ENCODE measurements at places on chromosomes 7 and 10.
A peak's percentile ranks its signal among the peaks of the same experiment; 100 is the strongest.

DNA sequence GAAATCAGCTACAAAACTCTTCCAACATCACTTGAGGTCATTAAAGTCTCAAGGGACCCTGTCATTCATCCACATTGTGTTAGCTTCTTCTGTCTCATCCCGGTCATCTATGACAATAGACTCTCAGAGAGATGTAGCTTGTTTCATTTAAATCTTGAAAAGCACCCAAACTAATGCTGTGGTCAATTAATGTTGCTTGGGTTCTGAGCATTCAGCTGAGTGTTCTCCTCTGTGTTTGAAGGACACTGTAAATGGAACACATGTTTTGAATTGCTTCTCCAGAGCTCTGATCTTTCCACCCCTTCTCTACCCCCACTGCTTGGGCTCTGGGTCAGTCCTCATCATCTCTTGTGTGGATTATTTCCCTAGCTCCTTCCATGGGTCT is 19.6 kb upstream of the ADD3 start:
- no peak for DNase-seq

GRCh38 chr10:35685402-35685801 is 43.3 kb upstream of the FZD8 start:
- DNase-seq, result no peak

GRCh38 chr7:98810153-98810802 is 59.5 kb downstream of the TMEM130 start:
- DNase-seq, result no peak

GRCh38 chr7:46775020-46775419 is 806.9 kb downstream of the TNS3 start:
- DNase-seq, result no peak

GRCh38 chr10:99958806-99959205 is 50.9 kb downstream of the DNMBP start:
- DNase-seq, result no peak

DNA sequence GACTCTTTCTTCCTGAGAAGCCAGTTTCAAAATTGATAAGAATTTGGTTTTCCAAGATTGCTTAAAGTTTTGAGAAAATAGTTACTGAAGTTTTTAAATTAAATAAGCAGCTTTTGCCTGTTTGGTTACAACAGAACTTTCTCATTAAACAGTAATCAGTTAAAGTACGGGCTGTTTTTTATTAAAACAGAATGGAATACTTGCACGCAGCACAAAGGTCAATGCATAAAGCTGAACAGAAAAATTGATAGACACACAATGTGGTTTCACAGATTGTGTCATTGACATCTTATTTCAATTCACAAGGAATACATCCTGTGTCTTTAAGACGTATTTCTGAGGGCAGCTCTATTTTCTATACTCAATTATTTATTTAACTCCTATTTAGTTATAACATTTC is 192.2 kb downstream of the PRKG1 start:
- no peak for DNase-seq

GRCh38 chr10:24465891-24466818 is 257.2 kb downstream of the KIAA1217 start:
- DNase-seq, result peak; percentile 48

- DNase-seq, result no peak
Measured at GRCh38 chr10:36349445-36350078, 707.5 kb upstream of the FZD8 start.

DNA sequence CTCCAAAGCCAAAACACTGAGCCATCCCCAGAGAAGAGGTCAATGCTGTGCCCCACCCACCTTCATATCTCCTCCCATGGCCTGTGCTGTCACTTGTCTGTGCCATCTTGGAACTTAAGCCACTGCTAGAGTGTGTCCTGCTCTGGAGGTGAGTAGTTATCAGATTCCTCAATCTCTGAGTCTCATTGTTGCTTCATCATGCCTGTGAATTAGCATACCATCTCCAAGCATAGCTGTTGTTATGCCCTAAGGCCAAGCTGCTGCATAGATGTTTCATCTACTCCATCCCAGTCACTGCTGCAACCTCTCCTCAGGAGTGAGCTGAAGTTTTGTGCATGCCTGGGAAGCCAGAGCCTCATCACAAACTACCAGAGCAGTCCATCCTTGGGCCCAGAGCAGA is 349.0 kb downstream of the ZWINT start:
- no peak for DNase-seq

- no peak for DNase-seq
Measured at GRCh38 chr10:71632896-71633600, 86.5 kb downstream of the C10orf105 start.

- DNase-seq, result no peak
Measured at GRCh38 chr10:70048030-70048723, 4.5 kb upstream of the MACROH2A2 start.

DNA sequence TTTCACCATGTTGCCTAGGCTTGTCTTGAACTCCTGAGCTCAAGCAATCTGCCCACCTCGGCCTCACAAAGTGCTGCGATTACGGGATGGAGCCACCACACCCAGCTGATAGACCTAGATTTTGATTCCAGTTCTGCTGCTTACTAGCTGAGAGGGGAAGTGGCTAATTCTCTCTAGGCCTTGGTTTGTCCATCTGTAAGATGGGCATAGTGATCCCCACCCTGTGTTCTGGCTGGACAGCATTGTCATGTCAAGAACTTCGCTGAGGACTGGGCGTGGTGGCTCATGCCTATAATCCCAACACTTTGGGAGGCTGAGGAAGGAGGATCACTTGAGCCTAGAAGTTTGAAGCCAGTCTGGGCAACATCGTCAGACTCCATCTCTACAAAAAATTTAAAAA is 17.4 kb upstream of the CCL24 start:
- no peak for DNase-seq

DNA sequence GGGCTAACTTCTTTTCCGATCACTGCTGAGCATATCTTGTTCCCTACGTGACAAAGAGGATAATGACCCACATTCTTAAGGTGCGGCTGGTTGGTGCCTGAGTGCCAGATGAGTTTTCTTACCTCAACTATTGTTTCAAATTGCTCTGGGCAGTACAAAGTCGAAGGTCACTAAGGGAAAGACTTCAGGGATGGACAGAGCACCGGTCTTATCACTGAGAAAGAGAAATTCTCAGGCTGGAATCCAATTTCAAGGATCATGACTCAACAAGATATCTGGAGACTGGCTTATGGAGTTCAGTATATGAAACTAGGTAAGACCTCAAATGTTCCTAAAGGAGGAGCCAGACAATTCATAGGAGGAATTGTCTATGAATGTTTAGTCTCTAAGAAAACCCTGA is 780.3 kb downstream of the SUGCT start:
- no peak for DNase-seq

- no peak for DNase-seq
Measured at GRCh38 chr10:119135513-119135881, 30.0 kb downstream of the SFXN4 start.

DNA sequence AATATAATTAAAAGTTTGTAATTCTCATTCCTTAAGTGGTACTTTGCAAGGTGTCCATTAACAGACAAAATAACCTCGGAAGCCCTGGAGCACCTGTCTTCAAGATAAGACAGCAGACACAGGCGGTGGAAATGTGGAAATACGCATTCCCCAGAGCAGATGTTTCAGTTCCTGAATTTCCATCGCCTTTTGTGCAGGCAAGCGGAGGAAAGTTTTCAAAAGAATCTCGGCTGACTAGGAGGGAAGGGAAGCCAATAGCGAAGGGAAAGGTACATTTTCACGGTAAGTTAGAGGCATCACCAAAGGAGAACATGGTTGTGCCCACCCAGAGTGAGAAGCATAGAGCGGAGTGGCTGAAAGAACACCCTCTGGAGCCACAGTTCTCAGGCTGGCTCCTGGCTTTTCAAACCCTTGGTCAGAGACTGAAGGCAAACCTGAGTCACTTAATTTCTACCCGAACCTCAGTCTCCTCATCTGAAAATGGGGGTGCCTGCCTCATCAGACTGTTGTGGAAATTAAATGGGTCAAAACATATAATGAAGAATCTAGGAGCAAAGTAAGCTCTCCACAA is 13.6 kb downstream of the CPA1 start:
- DNase-seq, result no peak

DNA sequence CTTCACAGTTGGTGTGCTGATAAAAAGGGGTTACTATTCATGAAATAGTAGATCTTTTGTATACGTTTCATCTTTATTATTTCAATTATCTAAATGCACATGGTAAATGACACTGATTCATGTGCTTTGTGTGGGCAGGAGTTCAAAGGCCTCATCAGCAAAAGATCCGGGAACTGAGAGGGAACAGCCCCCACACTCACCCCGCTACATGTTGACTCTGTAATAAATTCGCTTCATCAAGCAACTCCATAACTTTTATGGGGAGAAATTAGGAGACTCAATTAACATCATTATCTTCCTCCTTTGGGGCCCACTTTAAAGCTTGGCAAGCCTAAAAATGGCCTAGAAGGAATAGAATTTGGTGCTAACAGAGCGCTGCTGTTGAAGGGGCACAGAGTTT is 250.7 kb upstream of the BMPER start:
- no peak for DNase-seq

DNA sequence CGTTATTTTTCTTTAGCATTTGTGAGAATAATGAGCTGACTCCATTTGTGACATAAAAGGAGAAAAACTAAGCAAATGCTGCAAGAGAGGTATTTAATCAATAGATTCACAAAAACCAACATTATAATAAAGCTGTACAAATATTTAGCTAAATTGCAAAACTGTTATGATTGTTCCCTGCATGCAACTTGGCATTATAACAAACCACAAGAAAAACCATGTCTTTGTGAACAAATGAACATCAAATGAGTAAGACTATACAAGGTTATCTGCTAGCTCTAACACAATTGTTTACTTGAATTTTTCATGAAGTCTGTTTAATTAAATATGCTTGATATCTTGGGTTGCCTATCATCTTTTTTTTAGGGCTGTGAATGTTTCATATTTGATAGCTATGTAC is 50.8 kb upstream of the PPP1R9A start:
- no peak for DNase-seq

GRCh38 chr10:103980288-103980906 is 13.5 kb downstream of the SLK start:
- DNase-seq, result no peak

- DNase-seq, result no peak
Measured at GRCh38 chr7:122556219-122556618, 142.7 kb downstream of the RNF133 start.

GRCh38 chr7:81908220-81908619 is 138.4 kb upstream of the HGF start:
- no peak for DNase-seq

GRCh38 chr7:19015098-19015497 is 102.3 kb downstream of the TWIST1 start:
- no peak for DNase-seq

DNA sequence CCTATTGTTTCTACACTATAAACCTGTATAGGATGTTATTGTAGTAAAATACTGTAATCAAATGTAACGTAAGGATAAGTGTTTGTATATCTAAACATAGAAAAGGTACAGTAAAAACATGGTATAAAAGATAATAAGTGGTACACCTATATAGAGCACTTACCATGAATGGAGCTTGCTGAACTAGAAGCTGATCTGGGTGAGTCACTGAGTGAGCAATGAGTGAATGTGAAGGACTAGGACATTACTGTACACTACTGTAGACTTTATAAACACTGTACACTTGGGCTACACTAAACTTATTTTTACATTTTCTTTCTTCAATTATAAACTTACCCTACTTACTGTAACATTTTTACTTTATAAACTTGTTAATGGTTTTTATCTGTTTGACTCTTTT is 732.9 kb upstream of the LRRN3 start:
- DNase-seq, result no peak

- DNase-seq, result no peak
Measured at GRCh38 chr7:471866-472639, 47.6 kb downstream of the PDGFA start.

DNA sequence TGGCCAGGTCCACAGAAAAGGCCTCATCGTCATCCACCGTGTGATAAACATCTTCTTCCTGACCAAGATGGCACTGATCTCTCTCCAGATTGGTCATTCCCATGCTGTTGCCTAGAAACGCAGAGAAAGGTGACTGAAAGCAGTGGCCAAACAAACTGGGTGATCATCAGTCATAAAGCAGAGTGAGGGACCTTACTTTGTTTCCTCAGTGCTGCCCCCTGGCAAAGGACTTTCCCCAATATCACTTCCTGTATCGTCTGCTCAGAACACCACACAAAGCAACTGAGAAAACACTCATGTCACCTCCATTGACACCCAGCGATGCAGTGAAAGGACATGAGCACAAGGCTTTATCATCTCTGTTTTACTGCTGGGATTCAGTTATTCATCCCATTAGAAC is 40.0 kb upstream of the TM9SF3 start:
- no peak for DNase-seq

DNA sequence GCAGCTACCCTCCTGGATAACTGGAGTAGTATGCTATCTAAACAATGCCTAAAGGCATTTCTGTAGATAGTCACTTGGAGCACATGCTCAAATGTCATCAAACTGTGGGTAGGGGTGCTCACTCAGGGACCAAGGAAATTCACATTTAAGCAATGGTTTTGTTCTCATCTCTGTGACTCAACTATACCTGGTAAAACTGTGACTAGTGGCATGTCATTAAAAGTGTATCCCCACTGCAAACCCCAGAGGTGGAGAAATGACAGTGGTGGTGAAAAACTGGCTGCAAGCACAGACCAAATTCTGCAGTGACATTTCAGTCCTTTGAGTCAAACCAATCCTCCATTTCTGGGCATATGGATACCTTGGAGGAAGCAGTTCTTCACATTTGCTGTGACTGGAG is 134.2 kb upstream of the EFCAB10 start:
- no peak for DNase-seq

GRCh38 chr7:2214636-2215035 is 18.1 kb downstream of the MAD1L1 start:
- DNase-seq, result no peak

GRCh38 chr10:88253622-88254021 is 329.5 kb downstream of the RNLS start:
- no peak for DNase-seq

DNA sequence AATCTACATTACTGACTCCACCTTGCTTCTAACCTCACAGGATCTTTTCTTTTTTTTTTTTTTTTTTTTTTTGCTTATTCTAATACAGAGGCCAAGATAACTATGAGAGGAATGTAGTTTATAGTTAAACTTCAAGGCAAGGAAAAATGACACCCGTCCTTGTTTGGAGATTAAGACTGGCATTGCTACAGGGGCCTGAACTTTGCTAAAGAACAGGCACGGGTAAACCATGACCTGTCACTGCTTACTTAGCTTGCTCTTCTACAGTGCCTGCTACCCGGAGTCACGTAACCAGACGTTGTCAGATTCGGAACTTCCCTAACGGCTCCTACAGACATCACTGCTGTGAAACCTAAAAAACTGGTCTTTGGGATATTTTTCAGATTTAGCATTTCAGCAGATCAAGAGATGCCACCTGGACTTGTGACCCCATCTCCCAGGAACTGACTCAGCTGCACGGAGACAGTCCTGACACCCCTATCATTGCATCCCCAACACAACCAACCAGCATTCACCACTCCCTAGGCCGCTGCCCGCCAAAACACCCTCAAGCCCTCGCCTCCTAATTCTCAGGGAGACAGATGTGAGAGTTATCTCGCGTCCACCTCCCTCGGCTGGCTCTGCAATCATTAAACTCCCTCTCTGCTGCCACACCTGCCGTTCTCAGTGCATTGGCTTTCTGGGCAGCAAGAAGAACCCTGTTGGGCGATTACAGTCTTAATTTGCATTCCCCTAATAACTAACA is 27.5 kb downstream of the MAD1L1 start:
- DNase-seq, result no peak

GRCh38 chr7:1045069-1046063 is 1.0 kb downstream of the GPR146 start:
- no peak for DNase-seq
